GM20000 (cell line): ENCODE measurements at places on chromosomes 13 and 19.

DNA sequence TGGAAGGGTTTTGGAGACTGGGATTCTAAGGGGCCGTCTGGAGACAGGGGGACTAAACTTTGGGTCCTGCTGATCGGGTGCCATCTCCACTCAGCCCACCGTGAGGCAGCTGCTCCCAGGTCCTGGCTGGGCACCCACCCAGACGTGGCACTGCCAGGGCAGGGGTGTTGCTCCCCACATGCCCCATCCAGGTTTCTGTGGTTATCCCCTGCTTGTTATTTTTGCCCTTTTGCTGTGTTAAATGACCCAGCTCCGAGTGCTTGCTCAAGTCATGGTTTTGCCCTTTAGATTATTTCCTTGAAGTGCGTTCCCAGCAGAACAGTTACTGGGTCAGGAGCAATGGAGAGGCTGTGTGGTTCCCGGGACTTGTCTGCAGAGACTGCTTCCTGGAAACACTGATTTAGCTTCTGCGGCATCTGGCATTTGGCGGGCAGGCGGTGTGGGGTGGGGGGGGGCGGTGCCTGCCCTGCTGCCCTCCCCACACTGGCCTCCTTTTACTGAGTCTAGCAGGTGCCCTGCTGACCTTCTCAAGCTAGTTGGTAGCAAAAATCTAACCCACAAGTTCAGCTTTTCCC lies 1.9 kb downstream of the RAB11B start:
- no peak for DNase-seq

DNA sequence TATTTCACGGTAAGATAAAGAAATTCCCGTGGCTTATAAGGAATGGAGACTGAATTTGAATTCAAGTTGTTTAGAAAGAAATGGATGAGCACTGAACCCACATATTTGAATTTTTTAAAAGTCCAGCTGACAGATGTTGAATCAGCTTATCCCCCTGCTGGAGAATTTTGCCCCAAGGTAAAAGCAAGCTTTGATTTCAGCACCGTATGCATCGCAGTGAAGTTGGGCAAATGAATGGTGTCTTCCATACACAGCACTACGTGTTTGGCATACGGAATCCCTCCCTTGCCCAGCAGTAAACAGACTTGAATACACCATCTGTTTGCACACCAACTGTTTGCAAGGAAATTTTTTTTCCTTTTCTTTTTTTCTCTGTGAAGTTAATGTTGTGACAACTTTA lies 77.5 kb upstream of the PEG3 start:
- no peak for DNase-seq

GRCh38 chr13:80011448-80012212 lies 329.3 kb downstream of the SPRY2 start:
- no peak for DNase-seq

DNA sequence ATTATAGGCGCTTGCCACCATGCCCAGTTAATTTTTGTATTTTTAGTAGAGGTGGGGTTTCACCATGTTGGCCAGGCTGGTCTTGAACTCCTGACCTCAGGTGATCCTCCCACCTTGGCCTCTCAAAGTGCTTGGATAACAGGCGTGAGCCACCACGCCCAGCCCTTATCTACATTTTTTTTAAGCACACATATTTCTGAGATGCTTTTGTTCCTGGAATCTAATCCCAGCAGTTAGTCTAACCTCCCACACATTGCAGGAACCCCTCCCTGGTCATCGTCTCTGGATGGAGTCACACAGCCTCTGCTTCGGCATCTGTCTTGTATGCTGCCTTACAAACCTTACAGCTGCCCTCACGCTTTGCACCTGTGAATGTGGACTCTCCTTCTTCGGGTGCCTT lies 15.1 kb upstream of the KATNAL1 start:
- DNase-seq = no peak
